Transverse colon (tissue), 4 donors: ENCODE measurements at places on chromosomes 12 and 14. TPM values are rescaled to one million over a fixed set of nuclear protein-coding genes. Genes with fewer than 3 reads are reported as not detected.

GRCh38 chr14:45400509-45400908 lies 147.5 kb upstream of the MIS18BP1 start:
- no peak for DNase-seq

DNA sequence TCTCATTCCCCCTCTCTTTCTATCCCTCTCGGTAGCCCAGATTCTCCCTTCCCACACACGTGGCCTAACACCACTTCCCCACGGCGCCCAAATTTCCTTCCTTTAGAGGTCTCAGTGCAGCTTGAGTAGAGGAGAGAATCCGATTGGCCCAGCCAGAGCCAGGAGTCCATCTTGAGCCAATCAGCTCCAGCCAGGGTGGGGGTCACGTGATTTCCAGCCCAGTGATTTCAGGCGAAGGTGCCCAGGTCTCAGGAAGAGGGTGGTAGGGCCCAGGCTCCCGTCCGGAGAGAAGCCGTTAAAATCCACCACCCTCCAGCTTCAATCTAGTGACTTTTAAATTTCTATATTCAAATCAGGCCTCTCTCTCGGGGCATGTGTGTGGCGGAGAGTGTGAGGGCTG lies 45.2 kb upstream of the MYL2 start:
- no peak for DNase-seq

DNA sequence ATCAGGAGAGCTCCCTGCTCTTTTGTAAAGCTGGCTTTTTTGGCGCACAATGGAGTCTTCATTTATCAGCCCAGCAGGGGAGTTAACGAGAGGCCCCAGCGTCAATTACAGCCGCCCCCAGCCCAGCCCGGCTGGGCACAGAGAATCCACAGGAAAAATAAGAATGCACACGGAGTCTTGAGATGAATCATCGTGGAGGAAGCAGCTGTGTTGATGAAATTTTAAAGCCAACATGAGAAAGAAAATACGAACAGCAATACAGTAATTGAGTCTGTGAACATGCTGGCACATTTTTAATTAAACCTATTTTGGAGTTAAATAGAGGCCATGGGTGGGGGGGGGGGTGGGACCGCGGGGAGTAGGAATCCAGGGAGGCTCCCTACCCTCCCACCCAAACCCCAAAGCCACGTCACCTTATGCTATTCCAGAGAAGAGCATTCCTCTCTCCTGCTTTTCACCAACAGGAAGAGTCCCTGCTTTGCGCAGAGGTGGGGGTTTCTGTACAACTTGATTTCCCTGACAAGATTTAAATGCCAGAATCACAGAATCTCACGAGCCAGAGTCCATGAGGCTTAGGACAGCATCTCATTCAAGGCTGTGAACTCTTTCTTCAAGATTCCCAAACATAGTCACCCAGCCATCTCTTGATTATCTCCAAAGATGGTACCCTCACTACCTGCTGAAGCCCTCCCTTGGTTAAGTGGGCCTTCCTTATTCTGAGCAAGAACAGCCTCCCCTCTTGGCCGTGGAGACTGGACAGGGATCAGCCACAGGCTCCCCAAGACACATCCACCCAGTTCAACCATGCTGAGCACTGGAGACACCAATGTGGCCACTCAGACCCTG lies 50.3 kb downstream of the CCNK start:
- DNase-seq, result no peak

KRT6C gene
- not detected for total RNA-seq
